ENCODE measurements at places on chromosomes 2 and 18. TPM values are rescaled to one million over a fixed set of nuclear protein-coding genes. Genes with fewer than 3 reads are reported as not detected.

Gene REG1B
- total RNA-seq, result not detected

DNA sequence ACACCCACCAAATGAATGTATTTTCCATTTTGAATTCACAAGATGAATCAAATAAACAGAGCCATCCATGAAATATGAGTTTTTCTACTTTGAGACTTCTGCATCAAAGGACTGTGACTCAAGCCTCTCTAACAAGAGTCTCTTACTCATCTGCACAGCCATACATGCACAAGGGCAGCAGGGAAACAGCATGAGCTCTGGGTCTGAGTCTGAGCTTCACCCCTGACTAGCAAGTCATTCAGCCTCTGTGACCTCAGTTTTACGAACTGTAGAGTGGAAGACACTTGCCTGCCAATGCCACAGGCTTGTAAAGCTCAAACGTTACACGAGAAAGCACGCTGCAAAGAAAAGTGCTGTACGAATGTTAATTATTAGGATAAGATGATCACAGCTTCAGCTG is 42.9 kb downstream of the MREG start:
- DNase-seq, result no peak

- no peak for DNase-seq
Observed at GRCh38 chr18:10405816-10406663, 48.4 kb upstream of the APCDD1 start.

GRCh38 chr18:23532848-23533247 is 29.5 kb downstream of the RMC1 start:
- no peak for DNase-seq

Gene PTPRN
- not detected for total RNA-seq
